Fibroblast of villous mesenchyme (primary cell): ENCODE measurements at places on chromosomes 13 and 19. TPM values are rescaled to one million over a fixed set of nuclear protein-coding genes. Genes with fewer than 3 reads are reported as not detected.
A peak's percentile ranks its signal among the peaks of the same experiment; 100 is the strongest.

GRCh38 chr19:4878491-4878968, 11.1 kb upstream of the PLIN3 start:
- DNase-seq, result no peak

GRCh38 chr19:45364696-45365095, 5.7 kb downstream of the ERCC2 start:
- DNase-seq, result no peak

DNA sequence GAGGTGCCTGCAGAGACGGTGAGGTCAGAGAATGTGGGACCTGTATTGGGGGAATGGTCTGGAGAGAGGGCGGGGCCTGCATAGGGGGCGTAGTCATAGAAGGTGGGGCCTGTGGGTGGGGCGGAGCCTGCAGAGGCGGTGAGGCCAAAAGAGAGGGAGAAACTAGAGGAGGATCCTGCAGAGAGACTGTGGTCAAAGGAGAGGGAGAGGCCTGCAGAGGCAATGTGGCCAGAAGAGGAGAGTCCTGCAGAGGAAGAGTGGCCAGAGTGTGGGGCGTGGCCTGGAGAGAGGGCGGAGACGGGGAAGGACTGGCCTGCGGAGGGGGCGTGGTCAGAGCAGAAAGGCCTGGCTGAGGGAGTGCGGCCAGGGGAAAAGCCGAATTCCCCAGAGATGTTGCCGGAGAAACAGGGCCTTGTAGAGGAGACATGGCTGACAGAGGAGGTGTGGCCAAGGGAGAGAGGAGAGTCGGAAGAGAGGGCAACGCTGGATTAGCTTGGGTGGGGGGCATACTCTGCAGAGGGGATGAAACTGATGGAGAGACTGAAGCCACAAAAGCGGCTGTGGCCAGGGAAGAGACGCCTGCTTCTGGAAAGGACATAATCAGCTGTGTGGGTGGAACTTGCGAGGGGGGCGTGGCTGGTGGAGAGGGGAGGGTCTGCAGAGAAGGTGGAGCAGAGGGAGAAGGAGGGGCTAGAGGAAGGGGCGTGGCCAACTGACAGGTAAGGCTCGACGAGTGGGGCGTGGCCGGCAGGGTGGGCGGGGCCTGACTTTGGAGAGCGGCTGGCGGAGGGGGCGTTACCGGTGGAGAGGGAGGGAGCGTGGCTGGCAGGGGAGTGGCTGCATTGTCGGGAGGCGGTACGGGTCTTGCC, 2.5 kb downstream of the PRR36 start:
- peak; percentile 89 for DNase-seq

DNA sequence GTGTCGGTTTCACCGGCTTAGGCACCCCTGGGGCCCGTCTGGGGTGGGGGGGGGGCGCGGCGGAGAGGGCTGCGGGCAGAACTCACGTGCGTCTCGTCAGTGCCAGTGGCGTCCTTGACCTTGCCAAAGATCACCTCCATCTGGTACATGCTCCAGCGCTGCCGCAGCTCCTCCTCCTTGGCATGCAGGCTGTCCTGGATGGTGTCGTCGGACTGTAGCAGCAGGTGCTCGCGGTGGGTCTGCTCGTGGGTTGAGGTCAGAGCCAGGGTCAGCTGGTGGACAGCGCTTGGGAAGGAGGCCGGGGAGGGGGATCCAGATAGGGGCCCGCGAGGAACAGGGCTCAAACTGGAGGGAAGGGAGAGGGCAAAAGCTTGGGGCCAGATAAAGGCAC, 4.7 kb upstream of the RGL3 start:
- no peak for DNase-seq

The WDR88 gene
- total RNA-seq, result not detected in 2 replicates

GRCh38 chr19:33520844-33521479, 629 bp downstream of the PEPD start:
- no peak for DNase-seq

DNA sequence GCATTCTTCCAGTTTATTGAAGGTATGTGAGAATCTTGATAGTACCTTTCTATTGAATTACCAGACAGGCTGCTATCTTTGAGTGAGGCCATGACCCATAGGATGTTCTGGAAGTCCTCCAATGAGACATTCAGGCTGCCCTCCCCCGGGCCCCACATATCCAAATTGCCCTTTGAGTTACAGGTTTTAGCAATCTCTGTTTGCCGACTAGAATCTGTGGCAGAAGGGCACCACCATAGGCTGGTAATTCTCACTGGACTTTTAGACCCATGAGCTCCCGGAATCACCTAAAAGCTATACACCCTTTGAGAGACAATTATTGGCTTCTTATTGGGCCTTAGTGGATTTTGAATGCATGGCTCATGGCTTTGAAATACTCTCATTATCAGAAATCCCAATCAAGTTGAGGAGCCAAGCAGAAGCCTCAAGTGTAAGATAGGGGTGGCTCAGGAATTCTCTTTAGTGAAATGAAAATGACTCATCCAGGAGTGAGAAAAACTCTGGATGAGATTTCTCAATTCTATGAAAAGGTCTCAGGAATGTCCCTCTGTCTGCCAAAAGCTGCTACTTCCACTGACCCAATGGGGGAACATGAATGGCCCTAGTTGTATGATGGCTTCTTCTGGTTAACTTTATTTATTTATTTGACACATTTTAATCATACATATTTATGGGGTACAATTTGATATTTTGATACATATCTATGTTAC, 172.1 kb upstream of the CSNK1A1L start:
- DNase-seq, result peak; percentile 41

DNA sequence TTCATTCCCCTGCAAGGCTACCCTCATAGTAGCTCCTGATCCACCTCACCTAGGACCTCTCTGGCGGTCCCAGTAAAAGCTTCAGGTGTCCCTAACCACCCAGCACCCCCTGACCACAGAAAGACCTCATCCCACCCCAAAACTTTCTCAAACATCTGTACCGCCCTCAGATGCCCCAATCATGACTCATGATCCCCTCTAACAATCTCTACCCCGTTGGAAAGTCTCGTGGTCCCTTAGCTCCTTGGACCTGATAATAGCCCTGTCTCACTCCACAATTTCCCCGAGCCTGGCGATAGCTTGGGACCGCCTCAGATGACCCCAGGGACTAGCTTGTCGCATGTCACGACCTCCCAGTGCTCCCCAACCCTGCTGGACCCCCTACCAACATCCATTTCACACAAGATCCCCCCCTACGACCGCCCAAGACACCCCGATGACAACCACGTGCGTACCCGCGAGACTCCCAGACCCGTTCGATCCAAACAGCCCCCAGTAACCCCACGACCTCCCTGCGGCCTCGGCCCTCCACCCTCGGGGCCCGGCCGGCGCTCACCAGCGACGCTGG, 450 bp downstream of the NDUFA11 start:
- peak; percentile 52 for DNase-seq

The ZNF793 gene
- 0.64 and 2.6 TPM in 2 replicates for total RNA-seq

DNA sequence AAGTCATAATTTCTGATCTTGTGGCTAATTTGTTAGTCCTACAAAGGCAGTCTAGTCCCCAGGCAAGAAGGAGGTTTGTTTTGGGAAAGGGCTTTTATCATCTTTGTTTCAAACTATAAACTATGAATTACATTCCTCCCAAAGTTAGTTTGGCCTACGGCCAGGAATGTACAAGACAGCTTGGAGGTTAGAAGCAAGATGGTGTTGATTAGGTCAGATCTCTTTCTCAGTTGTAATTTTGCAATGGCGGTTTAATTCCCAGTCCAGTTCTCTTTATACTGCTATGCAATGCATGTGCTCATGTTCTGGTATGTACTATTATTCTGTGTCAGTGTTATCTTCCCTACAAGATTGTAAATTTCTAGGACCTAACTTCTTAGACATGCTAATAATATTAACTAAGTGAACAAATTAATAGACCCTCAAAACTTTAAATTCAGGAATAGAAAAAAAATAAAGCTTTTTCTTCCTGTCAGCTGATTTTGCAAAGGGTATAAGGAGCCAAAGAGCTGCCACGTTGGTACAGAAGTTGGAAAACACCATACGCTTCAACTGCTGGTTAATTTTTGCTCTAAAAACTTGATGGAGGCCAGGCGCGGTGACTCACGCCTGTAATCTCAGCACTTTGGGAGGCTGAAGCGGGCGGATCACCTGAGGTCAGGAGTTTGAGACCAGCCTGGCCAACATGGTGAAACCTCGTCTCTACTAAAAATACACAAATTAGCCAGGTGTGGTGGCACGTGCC, 1.3 kb upstream of the DNAJC15 start:
- peak; percentile 91 for DNase-seq

The LENG9 gene
- total RNA-seq, result 5.2 and 7.1 TPM in 2 replicates

The ELSPBP1 gene
- total RNA-seq, result not detected in 2 replicates

The CCDC8 gene
- total RNA-seq, result 8.6 and 12.9 TPM in 2 replicates

The KIR3DL1 gene
- not detected in 2 replicates for total RNA-seq

DNA sequence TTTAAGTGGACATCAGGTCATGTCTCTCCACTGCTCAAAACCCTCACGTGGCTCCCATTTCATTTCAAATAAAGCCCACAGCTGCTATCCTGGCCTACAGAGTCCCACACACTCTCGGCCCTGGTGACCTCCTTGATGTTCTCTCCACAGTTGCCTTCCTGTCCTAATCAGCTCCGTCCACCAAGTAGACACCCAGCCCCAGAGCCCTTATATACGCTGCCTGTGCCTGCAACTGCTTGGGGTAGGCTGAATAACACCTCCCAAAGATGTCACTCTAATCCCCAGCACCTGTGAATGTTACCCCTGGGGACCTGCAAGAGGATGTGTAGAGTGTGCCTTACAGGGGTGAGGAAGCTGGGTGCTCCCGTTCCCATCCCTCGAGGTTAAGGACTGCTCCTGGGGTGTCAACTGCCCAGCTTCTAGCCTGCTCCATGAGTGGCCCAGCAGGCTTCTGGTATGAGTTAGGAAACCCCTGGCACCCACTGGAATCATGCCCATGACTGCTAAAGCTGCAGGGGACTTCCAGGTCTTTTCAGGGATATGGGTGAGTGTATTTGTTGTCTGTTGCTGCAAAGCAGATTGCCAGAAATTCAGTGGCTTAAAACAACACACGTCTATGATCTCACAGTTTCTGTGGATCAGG, 6.0 kb downstream of the FAM187B start:
- DNase-seq, result no peak

GRCh38 chr13:39935155-39935554, 279.7 kb downstream of the COG6 start:
- DNase-seq, result no peak

The UBL3 gene
- total RNA-seq, result 29.0 and 44.9 TPM in 2 replicates

DNA sequence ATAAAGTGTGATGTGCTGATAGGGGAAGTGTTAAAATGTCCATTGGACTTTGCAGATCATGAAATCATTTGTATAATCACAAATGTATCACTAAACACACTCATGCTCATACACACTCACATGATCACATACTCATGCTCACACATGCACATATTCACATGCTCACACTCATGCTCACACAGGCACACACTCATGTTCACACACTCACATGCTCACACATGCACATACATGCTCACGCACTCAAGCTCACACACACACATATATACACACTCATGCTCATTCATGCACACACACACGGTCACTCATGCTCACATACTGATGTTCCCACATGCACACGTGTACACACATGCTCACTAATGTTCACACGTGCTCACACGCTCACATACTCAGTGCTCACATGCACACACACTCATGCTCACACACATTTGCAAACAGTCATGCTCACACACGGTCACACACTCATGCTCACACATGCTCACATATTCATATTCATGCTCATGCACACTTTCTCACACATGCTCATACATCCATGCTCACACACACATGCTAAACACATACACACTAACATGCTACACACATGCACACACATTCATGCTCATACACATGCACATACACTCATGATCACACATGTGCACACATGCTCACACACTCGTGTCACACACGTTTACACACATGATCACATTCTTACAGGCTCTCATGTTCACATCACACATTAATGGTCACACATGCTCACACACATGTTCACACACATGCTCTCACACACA, 116.7 kb upstream of the GJB6 start:
- no peak for DNase-seq

The GAMT gene
- total RNA-seq, result 23.3 and 29.6 TPM in 2 replicates

- DNase-seq, result no peak
Observed at GRCh38 chr13:28204690-28205443, 66.5 kb downstream of the PAN3 start.

The ZNF154 gene
- 1.3 and 1.7 TPM in 2 replicates for total RNA-seq

- DNase-seq, result no peak
Observed at GRCh38 chr13:45220403-45220802, 19.6 kb upstream of the KCTD4 start.

The CEACAM5 gene
- total RNA-seq, result not detected in 2 replicates

The FGF21 gene
- total RNA-seq, result not detected in 2 replicates

DNA sequence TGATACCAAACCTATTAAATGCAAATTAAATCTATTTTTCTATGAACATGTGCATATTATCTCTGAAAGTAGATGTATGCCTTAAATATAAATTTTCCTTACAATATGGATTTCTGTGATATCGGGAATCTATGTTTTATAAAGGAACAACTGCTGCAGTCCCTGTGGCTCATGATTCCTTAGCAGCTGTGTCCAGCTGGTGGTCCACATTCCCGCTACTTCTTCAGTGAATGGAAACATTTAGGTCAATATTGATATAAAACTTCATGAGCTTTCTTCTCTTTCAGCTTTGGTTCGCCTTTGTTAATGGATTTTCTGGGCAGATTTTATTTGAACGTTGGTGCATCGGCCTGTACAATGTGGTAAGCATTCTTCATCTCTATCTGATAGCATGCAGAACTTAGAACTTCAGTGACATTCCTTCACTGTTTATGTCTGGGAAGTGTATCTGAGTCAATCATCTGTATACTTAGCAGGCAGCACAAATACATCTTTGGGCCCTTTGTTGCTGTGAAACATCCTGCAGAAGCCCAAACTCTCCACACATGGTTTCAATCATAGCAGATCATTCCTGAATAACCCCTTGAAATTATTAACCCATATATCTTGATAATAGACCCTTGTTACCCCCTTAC, 223.9 kb downstream of the SHISA2 start:
- no peak for DNase-seq
